CD4-positive, alpha-beta T cell treated with Interleukin-15 for 1 hour (primary cell): ENCODE measurements at places on chromosomes 5 and 9.
A peak's percentile ranks its signal among the peaks of the same experiment; 100 is the strongest.

DNA sequence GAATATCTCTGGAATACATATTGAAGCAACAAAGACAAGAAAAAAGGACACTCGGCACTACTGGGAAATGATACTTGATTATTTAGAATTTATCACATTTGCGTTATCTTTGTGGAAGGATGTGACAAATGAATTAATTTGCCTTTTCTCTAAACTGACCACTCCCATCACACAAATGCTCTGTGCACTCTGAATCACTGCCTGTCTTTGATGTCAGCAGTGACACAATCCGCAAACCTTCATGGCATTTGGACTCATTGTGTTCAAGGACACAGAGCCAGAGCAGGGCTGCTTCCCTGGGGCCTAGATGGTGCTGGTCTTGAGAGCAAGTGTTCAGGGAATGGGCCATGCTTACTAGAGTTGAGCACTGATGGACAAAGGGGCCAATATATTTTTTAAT lies 4.9 kb upstream of the KIF4B start:
- DNase-seq, result no peak

GRCh38 chr5:57779383-57780223 lies 297.0 kb upstream of the ACTBL2 start:
- no peak for DNase-seq

DNA sequence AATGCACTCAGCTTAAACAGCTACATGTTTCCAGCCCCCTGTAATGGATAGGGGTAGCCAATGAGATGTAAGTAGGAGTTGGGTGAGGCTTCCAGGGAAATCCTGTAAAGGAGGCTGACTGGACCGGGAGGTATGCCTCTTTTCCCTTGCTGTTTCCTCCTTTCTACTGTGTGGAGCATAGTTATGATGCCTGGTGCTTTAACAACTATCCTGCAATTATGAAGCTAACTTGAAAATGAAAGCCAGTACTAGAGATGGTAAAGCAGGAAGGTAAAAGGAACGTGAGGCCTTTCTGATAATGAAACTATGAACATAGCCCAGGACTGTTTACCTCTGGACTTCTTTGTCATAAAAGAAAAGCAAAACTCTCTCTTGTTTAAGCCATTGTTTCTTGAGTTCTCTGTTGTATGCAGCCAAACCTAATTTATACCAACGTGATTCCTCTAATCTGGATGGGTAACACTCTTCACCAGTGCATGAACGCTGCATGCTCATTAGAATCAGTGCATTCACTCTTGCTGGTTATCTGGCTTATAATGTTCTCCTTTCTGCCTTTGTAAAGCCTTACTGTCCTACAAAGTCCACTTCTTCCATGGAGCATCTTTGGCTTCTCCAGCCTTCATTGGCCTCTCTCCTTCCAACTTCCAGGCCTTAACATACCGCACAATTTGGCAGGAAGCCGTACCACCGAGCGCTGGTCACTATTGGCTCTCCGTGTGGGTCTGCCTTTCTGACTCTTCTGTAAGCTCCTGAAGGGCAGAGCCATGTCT lies 8.3 kb upstream of the ARHGEF28 start:
- no peak for DNase-seq

GRCh38 chr5:368183-369084 lies 46.9 kb downstream of the AHRR start:
- DNase-seq, result no peak

DNA sequence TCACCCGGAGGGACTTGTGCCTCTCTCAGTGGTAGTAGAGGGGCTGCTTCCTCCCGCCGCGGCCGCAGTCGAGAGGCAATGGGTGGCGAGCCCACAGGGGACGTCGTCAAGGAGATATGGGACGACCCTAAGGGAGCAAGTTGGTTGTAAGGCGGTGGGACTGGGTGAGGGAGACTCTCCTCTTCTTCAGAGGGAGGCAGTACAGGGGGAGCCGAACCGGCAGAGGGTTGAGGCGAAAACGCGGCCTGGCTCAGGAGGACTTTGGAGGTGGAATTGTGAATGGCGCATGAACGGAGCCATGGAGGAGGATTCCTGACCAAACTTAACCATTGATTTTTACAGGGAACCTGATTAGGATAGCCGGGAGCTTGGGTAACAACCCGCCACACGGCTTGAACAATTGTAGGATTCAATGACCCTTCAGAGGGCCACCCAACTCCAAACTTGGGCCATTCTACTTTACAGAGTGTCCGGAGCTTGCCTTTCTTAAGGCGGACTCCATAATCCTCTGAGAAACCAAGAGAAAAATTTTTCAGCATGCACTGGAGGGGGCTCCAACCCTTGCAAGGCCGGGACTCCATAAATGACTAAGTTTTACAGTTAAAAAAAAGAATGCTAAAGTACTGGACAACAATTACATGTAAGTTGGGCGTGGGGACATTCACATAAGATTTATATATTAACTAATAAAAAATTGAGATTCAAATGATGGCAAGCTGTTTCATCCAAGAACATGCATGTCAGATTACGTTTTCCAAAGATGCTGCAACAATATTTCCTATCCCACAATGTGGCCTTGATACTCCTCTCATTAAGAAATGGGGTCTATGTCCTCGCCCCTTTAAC lies 19.4 kb upstream of the RHOBTB3 start:
- DNase-seq, result no peak

DNA sequence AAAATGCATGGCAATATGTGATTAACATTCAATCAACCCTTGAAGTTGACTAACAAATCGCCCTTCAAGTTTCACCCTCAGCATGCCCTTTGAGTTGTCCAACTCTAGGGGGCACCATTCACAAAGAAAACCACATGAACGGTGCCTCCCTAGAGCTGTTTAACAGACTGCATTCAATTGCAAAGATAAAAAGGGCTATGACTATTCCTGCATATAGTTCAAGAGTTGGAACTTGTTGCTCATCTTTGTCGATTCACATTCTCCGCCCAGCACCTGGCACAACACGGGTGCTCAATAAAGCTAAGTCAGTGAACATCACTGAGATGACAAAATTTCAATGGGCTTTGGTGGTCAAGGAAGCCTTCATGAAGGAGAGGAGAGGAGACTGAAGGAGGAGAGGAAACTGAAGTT lies 69.6 kb upstream of the SLC30A5 start:
- peak; percentile 18 for DNase-seq

- DNase-seq, result no peak
These were observed 2.5 kb downstream of the LAMC3 start for GRCh38 chr9:131011274-131012022.

DNA sequence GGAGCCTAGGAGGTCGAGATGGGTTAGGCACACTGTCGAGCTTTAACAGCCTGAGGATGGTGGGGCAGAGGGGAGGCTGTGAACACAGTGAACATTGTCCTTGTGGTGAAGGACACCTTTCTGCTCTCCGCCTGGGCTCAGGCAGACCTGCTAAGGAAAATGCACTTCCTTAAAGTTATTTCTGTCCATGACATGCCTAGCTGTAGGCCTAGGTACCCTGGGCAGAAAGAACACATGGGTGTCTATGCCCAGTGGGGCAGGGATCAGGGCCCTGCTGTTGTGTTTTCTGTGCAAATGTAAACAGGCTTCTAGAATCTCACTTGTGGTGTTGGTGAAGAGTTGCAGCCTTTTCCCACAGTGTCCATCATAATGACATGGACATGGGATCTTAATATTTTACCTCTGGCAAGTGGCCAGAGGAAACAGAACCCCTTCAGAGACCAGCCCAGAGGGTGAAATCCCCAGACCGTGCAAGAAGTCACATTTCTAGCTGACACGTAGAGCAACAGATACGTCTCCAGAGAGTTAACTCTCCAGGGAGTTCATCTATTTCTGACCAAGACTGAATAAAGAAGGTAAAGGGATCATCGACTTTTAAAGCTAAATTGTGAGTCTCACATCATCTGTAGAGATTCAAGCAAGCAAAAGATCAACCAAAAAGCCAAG lies 79.2 kb downstream of the C9orf152 start:
- DNase-seq, result no peak

DNA sequence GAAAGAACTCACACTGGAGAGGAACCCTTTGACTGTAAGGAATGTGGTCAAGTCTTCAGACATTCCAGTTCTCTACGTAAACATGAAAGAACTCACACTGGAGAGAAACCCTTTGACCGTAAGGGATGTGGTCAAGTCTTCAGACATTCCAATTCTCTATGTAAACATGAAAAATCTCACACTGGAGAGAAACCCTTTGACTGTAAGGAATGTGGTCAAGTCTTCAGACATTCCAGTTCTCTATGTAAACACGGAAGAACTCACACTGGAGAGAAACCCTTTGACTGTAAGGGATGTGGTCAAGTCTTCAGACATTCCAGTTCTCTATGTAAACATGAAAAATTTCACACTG lies 32.6 kb downstream of the MAPK9 start:
- no peak for DNase-seq

DNA sequence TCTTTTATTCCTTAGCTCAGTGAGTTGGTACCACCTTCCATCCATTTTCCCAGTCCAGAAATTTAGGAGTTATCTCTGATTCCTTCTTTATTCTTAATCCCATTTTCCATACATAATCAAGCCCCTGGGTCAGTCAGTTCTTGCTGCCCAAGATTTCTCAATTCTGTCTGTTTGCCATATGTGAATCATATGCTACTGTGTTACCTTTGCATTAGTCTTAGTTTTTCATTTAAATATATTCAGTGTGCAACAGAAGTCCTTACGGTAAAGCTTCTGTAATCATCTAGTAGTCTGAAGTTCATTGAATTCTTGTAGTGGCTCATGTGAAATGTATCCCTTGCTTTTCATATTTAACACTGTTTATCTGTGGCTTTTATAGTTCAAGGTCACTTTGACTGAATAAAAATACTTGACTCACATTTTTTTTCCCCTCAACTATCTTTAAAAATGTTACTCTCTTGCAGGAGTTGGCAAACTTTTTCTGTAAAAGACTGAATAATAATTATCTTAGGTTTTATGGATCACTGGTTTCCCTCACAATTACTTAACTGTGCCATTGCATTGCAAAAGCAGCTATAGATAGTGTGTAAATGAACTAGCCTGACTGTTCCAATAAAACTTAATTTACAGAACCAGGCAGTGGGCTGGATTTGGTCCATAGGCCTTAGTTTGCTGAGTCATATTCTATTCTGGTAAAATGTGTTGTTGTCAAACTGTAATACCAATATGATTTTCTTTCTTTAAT lies 6.9 kb downstream of the KIAA1958 start:
- DNase-seq, result no peak

GRCh38 chr5:121164632-121165031 lies 687.0 kb upstream of the FTMT start:
- DNase-seq, result no peak

GRCh38 chr5:135645336-135646180 lies 66.8 kb upstream of the CXCL14 start:
- no peak for DNase-seq

GRCh38 chr5:167514461-167514860 lies 777.0 kb upstream of the WWC1 start:
- DNase-seq, result no peak

- no peak for DNase-seq
These were observed 60.9 kb downstream of the ANKRD55 start for GRCh38 chr5:56172241-56172640.

DNA sequence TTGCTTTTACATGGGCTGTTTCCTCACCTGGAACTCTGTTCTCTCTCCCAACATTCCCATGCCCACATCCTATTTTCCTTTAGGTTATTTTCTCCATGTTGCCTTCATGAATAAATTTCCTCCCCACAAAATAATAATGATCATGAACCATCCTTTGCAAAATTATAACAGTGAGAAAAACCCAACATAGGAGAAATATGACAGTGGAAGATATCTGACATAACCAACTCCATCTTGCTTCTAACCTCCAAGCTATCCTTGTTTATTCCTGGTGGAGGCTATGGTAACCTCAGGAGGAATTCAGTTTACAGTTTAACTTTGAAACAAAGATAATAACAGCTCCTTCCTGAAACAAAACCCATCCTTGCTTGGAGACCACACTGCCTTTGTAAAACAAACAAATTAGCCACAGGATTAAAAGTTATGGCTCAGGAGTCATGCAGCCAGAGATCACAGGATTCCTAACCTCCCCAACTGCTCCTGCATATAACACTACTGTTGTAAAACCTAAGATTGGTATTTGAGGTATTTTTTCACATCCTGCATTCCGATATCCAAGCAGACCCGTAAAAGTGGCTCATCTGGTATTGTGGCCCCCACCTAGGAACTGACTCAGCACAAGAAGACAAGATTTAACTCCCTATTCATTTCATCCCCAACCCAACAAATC lies 212.4 kb downstream of the TRIM32 start:
- DNase-seq, result no peak

- peak; percentile 56 for DNase-seq
These were observed 29.9 kb downstream of the CPEB4 start for GRCh38 chr5:173917788-173918786.

GRCh38 chr9:89793124-89793495 lies 188.3 kb downstream of the GADD45G start:
- DNase-seq, result no peak

DNA sequence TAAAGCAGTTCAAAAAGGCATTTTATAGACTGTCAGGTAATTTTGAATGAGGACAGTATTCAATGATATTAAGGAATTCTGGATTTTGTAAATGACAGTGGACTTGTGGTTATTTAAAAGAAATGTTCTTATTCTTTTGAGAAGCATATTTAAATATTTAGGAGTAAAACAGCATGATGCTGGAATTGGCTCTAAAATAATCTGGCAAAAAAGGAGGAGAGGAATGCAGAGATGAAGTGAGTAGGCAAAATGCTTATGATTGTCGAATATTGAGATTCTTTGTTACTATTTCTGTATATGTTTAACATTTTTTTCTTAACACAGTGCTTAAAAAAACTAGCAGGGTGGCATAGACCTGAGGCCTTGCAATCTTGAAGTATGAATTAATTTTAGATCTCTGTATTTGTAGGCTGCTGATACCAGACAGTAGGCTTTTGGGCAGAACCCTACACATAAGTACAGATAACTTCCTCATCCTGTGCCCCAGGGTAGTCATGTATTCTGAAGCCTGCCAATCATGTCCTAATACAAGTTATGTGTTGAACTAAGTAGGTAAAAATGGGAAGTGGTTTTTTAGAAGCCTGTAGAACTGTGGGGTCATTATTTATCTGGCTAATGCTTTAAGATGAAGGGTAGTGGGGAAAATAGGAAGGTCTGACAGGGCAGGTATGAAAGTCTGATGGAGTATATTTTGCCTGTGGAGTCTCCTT lies 9.4 kb downstream of the CD180 start:
- peak; percentile 40 for DNase-seq

- no peak for DNase-seq
These were observed 121.8 kb upstream of the LMX1B start for GRCh38 chr9:126491949-126492348.

DNA sequence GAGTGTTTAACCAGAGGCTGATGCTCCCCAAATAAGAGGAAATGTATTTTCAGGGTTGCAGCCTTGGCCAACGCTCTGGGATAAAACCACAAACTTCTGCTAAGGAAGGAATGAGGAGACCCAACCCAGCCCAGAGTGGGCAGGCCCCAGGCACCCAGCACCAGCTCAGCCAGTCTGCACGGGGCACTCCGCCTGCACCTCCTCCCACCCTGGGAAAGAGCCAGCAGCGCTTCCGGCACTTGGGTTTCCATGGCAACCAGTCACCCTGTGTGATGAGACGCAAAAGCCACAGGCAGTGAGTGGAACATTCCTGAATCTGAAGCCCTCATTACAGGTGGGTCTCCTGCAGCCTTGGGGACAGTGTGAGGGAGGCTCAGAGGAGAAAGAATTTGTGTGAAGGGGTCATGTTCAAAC lies 85.2 kb upstream of the ZBTB43 start:
- peak; percentile 96 for DNase-seq

- no peak for DNase-seq
These were observed 164.9 kb upstream of the SEMA6A start for GRCh38 chr5:116739571-116739970.
